Urinary bladder (tissue), 4 donors: ENCODE measurements at places on chromosomes 6 and 20. TPM values are rescaled to one million over a fixed set of nuclear protein-coding genes. Genes with fewer than 3 reads are reported as not detected.

DNA sequence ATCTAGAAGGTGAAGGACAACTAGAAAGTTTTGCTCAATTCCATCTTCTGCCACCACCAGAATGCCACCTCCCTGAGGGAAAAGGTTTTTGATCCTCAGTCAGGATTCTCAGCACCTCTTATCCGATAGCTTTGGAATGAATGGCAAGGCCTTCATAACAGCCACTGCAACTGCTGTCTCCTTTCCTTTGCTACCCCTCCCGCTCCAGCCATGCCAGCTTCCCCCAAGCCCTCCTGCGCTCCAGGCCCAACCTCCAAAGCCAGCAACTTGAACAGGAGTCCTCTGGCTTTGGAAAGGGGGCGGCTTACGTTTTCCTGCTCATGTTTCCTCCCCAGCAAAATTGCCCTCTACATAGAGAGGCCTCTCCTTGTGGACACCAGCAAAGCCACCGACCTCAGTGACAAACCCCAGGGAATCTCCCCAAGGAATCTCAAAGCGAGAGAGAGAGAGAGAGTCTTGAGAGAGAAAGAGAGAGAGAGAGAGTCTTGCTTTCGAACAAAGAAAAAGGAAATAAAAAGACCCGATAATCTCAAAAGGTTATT, 420 bp upstream of the BTN2A1 start:
- no peak for DNase-seq

The HRH3 gene
- 0.10 TPM for polyA plus RNA-seq

The MUC21 gene
- polyA plus RNA-seq, result not detected

The CNR1 gene
- 3.4 TPM for polyA plus RNA-seq

DNA sequence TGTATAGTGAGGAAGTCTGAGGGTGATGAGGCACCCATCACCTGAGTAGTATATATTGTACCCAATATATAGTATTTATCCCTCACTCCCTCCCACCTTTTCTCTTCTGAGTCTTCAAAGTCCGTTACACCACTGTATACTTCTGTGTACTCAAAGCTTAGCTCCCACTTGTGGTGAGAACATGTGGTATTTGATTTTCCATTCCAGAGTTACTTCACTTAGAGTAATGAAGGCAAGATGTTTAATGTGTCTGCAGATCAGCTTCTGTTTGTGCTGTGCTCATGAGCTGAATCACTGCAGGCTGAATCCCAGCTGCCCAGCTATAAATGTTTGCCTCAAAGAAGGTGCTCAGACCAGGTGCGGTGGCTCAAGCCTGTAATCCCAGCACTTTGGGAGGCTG, 139.3 kb upstream of the FOXA2 start:
- DNase-seq, result no peak

The FAM184A gene
- 2.3 TPM for polyA plus RNA-seq

The TFAP2D gene
- not detected for polyA plus RNA-seq

The SCRT2 gene
- not detected for polyA plus RNA-seq

The OPRM1 gene
- polyA plus RNA-seq, result 0.09 TPM

- DNase-seq, result no peak
These were observed 40.5 kb upstream of the TAF8 start for GRCh38 chr6:42009844-42010184.

- no peak for DNase-seq
These were observed 31.7 kb upstream of the NTSR1 start for GRCh38 chr20:62676976-62677375.
